Cortex of kidney (tissue), 1 donor: ENCODE measurements at places on chromosomes 6 and 20.

- DNase-seq: no peak
These were observed 169.3 kb downstream of the OGFRL1 start for GRCh38 chr6:71457929-71458328.

DNA sequence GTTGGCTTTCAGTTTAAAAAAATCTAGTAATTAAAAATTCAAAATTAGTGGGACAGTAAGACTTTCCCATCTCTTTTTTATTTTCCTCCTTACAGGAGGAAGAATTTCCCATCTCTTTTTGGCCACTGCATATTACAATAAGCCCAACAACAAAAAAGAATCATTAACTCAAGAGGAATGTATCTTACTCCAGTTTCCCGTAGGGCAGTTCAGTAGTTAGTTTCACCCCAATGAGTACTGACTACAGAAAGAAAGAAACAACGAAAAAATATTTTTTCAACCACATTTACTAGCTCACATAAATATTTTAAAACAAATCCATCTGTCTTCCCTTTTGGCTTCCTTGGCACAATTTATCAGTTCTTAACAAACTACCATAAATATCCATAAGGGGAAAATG is 14.9 kb upstream of the BLOC1S5 start:
- DNase-seq: no peak

DNA sequence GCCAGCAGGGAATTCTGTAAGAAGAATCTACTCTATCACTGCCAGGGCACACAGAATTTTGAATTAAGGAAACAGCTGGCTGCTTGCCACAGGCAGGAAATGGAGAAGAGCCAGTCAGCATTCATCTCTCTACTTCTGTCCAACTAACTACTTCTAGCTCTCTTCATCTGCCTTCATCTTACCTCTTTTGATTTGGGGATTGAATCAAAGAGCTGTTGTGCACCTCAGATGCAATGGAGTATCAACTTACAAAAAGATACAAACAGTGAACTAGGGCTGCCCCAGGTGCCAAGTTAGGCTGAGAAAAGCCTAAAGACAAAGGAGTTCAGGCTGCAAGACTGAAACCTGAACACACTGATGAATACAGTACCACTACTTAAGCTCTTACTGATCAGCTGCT is 82.0 kb downstream of the PTPRK start:
- no peak for DNase-seq

DNA sequence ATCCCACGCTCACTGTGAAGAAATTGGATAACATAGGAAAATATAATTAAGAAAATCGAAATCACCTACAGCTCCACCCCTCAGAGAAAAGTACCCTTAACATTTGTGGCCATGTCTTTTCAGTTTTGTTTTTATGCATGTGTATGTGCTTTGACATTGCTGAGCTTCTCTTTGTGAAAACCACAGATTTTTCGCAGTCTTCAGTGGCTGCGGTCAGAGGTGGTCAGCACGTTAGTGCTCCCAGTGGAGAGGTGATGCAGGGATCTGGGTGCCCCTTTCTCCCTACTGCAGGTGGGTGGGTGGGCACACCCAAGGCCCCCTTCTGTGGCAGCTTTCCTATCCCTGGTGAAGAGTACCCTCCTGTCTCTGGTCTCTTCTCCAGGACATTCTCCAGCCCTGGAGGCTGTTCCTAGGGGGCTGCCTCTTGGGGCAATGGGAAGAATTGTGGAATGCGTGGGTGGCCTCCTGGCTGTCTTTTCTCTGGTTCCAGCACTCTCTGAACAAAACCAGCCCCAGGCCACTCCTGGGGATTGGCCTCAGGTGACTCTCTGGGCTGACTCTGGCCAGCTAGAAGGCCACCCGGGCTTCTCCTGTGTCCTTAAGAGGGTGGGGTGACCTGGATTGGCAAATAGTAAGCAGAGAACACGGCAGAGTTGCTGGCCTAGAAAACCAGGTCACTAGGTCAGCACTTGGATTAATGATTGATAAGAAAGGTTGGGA is 49.8 kb upstream of the FANCE start:
- no peak for DNase-seq

DNA sequence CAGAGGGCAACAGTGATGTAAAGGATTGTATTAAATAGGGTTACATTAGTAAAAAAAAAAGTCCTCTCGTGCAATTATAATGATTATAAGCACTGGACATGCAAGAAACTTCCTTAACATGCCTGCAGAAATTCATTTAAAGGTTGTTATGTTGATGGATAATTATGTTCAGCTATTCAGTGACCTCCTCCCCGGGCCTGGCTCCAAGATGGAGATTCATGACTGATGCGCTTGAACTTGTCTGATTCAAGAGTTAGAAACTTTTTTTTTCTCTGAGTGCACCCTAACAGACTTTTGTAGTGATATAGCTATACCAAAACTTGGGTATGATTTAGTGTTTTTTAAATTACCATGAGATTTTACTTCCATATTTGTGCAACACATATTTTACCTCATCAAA is 1170.0 kb upstream of the CITED2 start:
- no peak for DNase-seq

GRCh38 chr6:130683761-130684517 is 143.3 kb upstream of the SMLR1 start:
- DNase-seq: no peak

GRCh38 chr6:170245475-170245992 is 45.3 kb downstream of the DLL1 start:
- no peak for DNase-seq
